Activated naive CD4-positive, alpha-beta T cell treated with Interleukin-2 at 50 U/mL for 16 hours (primary cell): ENCODE measurements at places on chromosomes 2 and 18.

DNA sequence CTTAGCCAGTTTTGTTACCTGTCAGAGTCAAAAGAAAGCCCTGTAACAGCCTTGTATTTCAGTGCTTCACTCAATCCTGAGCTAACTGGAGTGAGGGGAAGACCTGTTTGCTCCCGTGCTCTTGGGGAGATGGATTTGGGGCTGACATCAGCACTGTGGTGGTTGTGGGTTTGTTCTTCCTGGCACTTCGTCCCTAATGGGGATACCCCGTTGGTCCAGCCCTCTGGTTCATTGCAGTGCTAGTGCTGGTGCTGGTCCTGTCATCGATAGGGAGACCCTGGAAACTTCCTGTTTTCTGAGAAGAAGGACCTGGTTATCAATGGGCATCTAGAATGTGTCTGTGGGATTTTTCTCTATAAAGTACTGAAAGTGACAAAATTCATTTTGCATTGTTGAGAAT is 205.4 kb downstream of the ZNF407 start:
- no peak for DNase-seq

DNA sequence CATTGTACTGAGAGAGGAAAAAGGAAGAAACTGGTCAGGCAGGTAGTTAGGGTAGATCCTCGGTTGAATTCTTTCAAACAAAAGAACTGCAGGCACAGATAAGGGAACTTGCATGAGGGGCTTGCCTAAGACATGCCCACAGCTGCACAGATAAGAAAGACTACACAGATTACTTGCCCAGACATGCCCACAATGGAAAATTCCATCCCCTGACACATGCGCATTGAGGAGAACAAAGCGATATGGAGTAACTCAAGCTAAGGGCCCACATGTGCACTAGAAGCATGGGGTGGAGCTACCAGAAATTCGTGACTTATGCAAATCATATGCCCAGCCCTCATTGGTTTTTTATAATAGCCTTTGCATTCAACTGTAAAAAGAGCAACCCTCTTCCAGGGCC is 181.3 kb upstream of the ZNF521 start:
- DNase-seq: no peak

DNA sequence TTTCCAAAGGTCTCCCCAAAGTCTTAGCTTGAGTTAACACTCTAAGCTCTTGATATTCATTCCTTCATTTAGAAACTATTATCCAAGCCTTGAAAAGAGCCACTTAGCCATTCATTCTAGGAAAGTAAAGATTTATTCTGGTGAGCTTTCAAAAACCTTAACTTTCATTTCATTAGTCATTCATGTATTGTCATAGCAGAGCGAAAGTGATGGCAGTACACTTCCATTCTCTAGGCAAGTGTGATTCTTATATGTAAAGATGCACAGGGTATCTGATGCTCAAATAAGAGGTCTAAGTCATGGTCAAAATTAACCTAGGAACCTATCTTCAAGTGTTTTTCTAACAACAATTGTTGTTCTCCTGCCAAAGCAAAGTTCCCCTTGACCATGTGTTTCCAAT is 553.0 kb upstream of the FANCL start:
- no peak for DNase-seq

GRCh38 chr2:227221120-227221519 is 56.7 kb downstream of the COL4A3 start:
- no peak for DNase-seq

GRCh38 chr2:203510256-203510940 is 24.7 kb downstream of the RAPH1 start:
- DNase-seq: no peak

DNA sequence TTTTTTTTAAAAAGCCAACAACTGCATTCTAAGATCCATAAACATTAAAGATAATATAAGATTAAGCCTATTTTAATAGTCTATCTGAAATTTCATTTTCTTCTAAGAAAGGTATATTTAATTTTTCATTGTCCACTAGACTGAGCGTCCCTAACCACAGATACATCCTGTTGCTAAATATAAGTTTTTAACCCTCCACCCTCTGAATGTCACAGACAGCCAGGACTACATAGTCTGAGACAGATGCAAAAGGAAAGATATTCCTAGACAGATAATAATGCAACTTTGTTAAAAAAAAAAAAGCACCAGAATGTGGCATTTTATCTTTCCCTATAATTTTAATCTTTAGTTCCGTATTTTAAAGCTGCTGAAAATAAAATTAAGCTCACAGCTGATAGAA is 114.6 kb downstream of the ZEB2 start:
- no peak for DNase-seq

DNA sequence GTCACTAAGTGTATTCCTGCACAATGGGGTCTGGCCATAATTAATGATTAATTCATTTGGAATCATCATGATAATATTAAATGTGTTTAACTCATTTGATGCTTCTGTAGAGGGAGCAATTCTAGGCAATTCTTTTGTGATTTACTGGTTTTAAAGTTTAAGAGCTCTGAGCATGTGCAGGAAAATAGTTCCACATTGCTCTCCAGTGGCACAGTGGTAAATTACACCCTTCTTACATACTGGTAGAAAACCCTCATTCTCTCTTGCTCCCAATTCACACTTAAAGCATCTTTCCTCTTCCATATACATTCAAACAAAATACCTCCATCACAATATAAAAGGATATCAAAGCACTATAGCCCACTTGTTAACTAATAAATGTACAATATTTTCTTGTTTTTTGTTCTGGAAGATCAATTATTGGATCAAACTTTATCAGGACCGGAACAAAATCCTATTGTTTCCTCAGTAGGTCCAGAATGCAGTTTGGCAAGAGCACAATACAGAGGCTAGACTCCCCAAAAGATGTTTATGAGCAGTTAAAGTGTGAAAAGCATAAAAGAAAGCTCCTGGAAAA is 844.3 kb downstream of the MBD2 start:
- DNase-seq: no peak

DNA sequence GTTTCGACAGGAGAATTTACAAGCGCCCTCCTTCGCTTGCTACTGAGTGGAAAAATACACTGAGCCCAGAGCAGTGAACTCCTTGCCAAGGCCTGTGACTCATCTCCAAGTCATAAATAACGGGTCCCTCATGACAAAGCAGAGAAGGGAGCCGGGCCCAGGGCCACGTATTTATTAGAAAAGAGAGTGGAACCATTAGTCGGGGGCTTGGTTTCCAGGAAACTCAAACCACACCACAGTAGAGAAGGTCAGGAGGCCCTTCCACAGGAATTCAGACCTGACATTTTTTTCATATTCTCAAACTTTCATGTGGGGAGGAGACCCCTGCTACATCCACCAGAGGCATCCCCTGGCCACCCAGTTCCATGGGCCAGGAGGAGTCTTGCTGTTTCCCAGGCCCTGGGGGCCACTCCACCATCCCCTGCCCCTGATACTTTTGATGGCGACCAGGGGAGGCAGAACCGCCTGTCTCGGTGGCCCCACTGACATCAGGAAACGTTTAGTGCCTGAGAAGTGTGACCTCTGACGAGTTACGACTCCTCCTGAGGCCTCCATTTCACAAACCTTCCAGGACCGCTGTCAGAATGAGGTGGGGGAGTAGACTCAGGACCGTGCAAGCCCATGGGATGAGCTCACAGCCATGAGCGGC is 289.7 kb downstream of the DYSF start:
- DNase-seq: no peak

DNA sequence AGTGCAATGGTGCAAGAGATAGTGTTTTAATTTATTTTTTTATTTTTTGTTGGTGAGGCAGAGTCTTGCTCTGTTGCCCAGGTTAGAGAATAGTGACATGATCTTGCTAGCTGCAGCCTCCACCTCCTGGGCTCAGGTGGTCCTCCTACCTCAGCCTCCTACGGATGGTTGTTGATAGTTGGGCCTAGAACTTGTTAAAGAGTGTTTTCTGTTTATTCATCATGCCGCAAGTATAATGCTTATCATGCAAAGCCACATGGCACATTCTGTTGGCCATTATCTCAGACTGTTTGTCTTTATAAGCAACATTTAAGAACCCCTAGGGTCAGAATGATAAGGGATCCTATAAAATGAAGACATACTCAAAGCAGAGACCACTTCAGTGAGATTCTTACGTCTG is 1.7 kb downstream of the UGGT1 start:
- DNase-seq: no peak

- DNase-seq: no peak
These were observed 99.4 kb upstream of the PKDCC start for GRCh38 chr2:41948397-41948763.

DNA sequence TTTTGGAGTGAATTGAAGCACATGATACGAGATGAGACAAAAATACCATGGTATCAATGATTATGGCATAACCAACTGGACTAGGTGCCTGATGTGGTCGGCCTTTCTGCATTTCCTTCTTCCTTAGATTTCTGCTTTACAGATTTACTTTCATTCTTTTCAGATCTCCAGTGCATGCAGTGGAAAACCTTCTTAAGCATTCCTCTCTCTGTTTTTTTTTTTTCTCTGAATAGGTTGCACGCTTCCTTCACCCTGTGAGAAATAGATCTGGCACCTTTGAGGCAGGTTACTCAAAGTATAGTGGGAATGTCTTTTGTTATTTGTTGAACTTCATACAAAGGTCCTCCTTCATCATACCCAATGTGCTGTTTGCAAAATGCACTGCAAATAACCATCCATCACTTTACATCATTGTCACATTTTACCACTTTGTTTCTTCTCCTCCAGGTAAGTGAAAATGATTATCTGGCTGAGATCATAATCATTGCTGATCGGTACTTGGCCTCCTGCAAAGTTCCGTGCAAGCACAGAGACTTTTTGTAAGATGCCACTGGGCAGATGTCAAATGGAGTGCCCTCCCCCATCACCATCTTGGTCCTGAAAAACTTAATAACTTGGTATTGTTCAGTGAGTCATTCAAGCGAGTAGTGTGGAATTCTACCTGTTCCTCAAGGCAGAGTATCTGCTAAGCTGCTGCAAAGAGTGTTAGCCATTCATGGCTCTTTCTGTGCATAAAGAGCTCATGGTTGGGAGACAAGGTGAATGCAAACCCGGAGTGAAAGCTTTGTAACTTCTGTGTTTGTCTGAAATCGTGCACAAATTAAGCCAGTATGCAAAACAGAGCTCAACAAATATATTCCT is 30.0 kb upstream of the KLHL14 start:
- DNase-seq: no peak

DNA sequence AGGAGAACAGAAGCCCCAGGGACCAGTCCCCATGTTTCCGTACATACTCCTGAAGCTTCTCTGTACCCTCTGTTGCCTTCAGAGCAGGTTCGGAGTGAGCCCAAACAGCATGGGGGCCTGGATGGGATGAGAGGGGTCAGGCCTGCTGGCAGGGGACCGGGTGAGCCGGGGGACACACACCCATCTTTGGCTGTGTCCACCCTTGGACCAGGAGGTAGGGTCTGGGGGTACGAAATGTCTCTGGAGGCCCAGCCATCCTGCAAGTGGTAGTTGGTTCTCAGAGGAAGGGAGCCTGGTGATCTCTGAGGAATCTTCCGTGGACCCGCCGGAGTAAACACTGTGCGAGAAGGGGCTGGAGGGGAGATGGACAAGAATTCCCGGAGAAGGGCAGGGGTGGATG is 15.3 kb downstream of the FBLN7 start:
- DNase-seq: no peak

- DNase-seq: no peak
These were observed 31.1 kb downstream of the TMEM178A start for GRCh38 chr2:39696838-39697237.
